ENCODE measurements at places on chromosomes 1 and 21.

GRCh38 chr21:43306911-43307676 lies 119.8 kb downstream of the SIK1 start:
- DNase-seq: no peak

DNA sequence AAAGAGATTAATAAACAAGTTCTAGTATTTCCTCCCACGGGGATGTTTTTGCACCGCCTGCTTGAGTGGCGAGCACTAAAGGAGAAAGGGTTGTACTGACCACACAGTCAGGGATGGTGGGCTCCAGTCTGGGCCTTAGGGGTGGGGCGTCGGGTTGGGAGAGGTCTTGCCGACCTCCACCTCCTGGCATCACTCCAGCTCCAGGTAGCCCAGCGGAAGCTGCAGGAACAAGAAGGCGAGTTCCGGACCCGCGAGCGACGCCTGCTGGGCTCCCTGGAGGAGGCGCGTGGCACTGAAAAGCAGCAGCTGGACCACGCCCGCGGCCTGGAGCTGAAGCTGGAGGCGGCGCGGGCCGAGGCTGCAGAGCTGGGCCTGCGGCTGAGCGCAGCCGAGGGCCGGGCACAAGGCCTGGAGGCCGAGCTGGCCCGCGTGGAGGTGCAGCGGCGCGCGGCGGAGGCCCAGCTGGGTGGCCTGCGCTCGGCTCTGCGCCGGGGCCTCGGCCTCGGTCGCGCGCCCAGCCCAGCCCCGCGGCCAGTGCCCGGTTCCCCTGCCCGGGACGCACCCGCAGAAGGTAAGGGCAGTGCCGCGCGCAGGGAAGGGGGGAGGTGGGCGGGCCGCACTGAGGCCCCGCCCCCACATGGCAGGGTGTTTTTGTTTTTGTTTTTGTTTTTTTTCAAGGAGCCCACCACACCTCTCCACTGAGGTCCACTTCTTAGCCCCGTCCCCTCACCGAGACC lies 19.7 kb downstream of the MFAP2 start:
- DNase-seq: peak; percentile 74

DNA sequence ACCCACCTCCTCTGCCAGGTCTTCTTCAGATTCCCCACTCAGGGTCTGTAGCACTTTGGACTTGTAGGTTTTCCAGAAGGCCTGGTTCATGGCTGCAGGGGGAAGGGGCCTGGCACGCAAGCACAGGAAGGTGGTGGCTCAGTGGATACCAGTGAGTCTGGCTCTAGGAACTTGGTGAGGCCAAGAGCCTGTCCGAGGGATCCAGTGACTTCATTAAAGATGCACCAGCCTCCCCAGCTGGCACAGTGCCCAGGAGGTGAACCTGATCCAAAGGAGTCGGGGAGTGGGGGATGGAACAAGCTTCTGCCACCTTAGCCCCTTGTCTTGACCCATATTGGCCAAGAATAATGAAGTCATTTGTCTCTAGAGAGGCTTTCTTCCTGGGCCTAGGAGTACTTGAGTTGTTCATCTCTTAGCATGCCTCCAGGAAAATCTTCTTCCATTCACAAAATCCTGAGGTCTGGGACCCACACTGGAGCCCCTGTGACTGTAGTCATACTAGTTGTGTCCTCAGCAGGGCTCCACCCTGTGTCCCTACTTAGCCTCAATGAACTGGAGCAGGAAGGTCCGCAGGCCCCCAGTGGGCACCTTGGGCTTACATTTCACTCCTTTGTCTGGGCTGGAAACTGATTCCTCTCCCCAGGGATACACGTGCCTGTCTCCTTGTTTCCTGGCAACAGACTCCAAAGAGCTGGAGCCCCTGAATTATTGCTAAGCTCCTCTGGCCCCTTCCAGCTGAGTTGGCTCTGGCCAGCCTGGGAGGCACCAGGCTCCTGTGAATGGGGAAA lies at the start of gene C1orf232:
C1orf232 (minus strand) TSS at position 554 of the 788 bp plus-strand sequence; CDS start at position 90, 464 bp downstream.
- no peak for DNase-seq

GRCh38 chr1:53637511-53638359 lies 101.2 kb downstream of the GLIS1 start:
- DNase-seq: no peak

DNA sequence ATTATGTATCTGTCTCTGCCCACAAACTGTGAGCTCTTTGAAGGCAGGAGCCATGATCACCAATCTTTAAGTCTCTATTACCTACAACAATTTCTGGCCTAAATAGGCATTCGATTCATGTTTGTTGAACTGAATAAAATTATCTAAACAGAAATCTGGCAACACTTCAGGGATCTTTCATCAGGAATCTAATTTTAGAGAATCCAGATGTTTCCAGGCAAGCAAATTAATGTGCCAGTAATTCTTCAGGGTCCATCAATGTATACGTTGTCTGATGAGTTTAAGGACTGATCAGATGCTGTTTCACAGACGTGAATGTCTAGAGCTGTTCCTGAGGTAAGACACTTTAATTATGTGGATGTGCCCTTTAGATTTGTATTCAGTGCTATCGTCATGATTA lies 524.4 kb downstream of the PTPRC start:
- DNase-seq: no peak

GRCh38 chr1:87880764-87881163 lies 552.1 kb downstream of the LMO4 start:
- DNase-seq: no peak

DNA sequence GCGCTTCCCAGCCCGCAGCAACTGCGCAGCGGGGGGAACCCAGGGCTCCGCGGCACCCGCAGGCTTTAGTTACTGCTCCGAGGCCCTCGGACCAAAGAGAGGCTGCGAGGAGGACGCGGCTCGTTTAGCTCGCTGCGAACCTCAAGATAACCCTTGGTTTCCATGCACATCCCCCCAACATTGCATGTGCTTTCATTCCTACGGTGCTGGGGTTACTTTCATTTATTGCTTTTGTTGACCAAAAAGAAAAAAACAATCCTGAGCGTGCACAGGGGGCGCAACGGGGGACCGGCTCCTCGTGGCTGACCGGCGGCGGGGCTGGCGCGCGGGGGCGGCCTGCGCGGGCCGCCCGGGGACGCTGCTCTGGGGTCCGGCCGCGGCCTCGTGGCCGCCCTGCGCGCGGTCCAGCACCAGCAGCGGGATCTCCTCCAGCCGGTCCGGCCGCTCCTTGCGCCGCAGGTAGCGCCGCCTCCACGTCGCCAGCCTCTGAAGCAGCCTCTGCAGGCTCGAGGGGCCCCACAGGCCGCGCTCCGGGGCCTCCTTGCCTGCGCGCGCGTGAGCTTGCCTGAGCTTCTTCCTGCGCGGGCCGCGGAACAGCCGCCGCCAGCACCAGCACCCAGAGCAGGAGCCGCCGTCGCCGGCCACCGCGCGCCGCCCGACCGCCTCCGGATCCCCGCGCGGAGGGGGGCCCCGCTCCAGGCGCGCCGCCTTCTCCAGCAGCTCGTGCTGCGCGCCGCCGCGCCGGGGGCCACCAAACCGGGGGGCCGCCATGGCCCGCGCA lies 77.4 kb downstream of the DESI2 start:
- DNase-seq: peak; percentile 30

- peak; percentile 72 for DNase-seq
These were observed 12.5 kb downstream of the RPS6KA1 start for GRCh38 chr1:26541816-26542711.

DNA sequence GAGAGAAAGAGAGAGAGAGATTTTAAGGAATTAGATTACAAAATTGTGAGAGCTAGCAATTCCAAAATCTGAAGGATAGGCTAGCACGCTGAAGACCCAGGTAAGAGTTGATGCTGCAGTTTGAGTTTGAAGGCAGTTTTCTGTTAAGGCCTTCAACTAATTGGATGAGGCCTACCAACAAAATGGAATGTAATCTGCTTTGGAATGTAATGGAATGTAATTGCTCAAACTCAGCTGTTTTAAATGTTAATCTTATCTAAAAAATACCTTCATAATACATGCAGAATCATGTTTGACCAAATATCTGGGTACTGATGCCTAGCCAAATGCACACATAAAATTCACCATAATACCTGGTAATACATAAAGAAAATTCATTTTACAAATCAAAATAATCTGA lies 976.1 kb downstream of the LTN1 start:
- no peak for DNase-seq

- DNase-seq: no peak
These were observed 48.0 kb downstream of the URB2 start for GRCh38 chr1:229674042-229674441.

DNA sequence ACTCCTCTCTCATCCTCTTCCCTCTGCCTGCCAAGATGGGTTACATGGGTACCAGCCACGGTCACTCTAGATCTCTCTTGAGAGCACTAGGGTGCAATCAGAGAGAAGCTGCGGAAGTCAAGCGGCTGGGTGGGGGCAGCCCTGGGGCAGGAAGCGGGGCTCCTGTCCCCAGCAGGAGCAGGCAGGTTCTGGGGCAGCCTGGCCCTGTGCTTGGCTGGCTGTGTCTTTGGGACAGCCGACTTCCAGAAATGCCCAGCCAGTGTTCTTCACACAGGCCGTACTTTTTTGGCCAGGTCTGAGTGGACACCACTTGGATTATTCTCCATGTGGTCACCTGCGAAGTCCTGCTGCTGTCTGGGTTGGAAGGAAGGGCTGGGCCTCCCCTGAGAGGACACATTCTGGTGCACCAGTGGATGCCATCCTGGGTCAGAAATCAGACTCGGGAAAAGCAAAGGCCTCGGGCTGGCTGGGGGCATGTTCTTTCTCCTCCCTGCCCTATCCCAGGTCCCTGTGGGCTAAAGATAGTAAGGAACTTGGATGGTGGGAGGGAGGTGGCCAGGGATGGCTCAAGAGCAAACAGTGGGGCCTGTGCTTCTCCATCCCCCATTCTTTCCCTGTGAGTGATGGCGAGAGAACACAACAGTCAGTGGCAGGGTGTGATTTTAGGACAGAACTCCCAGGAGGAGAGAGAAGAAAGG lies 93.7 kb downstream of the ITPKB start:
- peak; percentile 43 for DNase-seq

DNA sequence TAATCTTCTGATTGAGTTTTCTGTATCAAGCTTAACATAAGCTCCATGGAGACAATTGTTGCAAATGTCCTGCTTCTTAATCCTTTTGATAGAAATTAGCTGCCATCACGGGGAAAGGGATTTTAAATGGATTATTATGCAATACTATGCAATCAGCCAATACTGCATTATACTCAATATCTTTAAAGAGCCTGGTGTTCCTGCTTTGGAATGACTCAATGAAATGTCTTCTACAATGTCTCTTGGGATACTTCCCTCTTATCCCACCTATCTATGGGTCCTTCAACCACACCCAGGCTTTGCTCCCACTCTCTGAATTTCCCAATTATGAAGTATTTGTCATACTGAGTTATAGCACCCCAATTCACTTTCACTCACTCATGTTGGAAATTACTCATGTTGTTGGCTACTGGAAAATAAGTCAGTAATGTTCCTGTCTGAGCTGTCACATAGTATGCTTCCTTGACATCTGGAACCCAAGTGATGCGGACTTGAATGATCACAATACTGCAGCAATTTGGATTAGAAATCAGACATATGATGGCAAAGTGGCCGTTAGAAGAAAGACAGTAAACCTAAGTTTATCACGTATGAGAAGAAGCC lies 85.0 kb downstream of the TPR start:
- DNase-seq: no peak
